ENCODE measurements at places on chromosomes 11 and 22.
A peak's percentile ranks its signal among the peaks of the same experiment; 100 is the strongest.

- no peak for DNase-seq
These were observed 21.9 kb downstream of the ASCC2 start for GRCh38 chr22:29816128-29816527.

GRCh38 chr11:3860375-3860774 is 4.9 kb downstream of the STIM1 start:
- DNase-seq = no peak

GRCh38 chr11:130749216-130749615 is 167.1 kb downstream of the SNX19 start:
- DNase-seq = no peak

GRCh38 chr22:37968452-37969251 is 15.2 kb downstream of the POLR2F start:
- DNase-seq = no peak

GRCh38 chr11:120023120-120023519 is 114.8 kb downstream of the TRIM29 start:
- DNase-seq = no peak

GRCh38 chr11:72233773-72234513 is 9.4 kb downstream of the INPPL1 start:
- DNase-seq = no peak

GRCh38 chr11:61023086-61023965 is 51.8 kb downstream of the CD6 start:
- no peak for DNase-seq

DNA sequence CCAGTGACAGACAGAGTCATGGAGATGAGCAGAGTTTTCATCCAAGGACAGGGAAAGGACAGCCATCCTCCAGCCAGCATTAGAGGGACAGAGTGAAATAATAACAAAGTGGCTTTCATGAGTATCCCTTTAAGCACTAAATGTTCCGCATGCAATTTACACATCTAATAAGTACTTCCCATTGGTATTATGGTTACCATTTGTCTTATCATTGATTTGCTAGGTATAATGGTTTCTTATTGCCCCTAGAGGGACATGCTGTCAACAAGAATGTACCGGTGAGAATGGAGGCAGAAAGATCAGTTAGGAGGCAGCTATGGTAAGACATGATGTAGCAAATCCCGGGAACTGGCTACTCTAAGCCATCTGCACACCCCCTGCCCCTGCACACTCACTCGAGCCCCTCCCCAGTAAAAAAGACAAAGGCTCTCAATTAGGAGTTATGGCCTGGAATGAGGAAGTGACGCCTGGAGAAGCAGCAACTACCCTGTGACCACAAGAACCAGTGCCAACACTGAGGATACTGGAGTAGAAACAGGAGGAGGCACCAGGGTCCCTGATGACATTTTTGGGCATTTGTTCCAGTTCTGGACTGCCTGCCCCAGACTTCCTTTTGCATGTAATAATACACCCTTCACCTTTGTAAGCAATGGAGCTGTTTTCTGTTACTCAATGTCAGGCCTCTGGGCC is 30.2 kb upstream of the HMGXB4 start:
- no peak for DNase-seq

- peak; percentile 64 for DNase-seq
These were observed 7.6 kb downstream of the BAD start for GRCh38 chr11:64276653-64277431.

- DNase-seq = no peak
These were observed 22.4 kb upstream of the GNB1L start for GRCh38 chr22:19876941-19877625.

GRCh38 chr11:128503245-128503991 is 83.9 kb downstream of the ETS1 start:
- DNase-seq = no peak

GRCh38 chr11:69261116-69261515 is 32.8 kb upstream of the MYEOV start:
- no peak for DNase-seq
